ENCODE measurements at places on chromosomes 13 and 19.

DNA sequence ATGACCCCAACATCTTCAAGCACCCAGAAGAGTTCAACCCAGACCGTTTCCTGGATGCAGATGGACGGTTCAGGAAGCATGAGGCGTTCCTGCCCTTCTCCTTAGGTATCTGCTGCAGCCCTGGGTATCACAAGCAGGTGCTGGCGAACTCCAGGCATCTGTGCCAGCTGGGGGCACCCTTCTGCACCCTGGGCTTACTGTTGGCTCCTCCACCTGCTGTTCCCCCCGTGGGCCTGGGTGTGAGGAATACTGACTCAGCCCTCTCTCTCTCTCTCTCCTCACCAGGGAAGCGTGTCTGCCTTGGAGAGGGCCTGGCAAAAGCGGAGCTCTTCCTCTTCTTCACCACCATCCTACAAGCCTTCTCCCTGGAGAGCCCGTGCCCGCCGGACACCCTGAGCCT, 13.0 kb downstream of the CYP2S1 start:
- DNase-seq, result no peak

- DNase-seq, result peak; percentile 92
Observed at GRCh38 chr19:10695401-10696398, 5.5 kb upstream of the QTRT1 start.

GRCh38 chr19:377801-378581, 31.0 kb downstream of the C2CD4C start:
- DNase-seq, result no peak

- no peak for DNase-seq
Observed at GRCh38 chr13:103517066-103517767, 451.0 kb upstream of the SLC10A2 start.

DNA sequence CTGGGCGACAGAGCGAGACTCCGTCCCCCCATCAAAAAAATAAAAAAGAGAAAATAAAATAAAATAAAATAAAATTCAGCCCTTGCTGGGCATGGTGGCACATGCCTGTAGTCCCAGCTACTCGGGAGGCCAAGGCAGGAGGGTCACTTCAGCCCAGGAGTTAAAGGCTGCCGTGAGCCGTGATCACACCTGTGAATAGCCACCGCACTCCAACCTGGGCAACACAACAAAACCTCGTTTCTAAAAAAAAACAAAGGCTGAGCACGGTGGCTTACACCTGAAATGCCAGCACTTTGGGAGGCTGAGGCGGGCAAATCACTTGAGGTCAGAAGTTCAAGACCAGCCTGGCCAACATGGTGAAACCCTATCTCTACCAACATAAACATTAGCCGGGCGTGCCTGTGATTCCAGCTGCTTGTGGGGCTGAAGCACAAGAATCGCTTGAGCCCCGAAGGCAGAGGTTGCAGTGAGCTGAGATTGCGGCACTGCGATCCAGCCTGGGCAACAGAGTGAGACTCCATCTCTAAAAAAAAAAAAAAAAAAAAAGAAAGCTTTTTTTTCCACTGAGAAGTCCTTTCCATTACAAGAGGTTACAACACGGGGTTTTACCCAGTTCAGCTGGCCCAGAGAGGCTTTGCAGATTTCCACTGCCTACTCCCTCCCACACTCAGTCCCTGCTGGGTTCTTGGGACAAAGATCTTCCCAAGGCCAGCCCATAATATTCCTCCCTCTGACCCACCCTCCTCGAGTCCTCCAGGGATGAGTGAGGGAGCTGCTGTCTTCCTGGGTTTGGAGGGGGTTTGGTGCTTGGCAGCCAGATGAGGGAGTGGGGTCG, 6.4 kb downstream of the ANGPTL4 start:
- no peak for DNase-seq

GRCh38 chr13:97072297-97072696, 78.0 kb upstream of the OXGR1 start:
- DNase-seq, result no peak

GRCh38 chr19:33080761-33081681, at the start of gene GPATCH1:
TSS of gene GPATCH1 (plus strand) at chr19:33081181. CDS start at chr19:33081194, 13 bp downstream.
- peak; percentile 87 for DNase-seq

- DNase-seq, result no peak
Observed at GRCh38 chr13:52711286-52711685, 28.3 kb downstream of the CNMD start.

- DNase-seq, result no peak
Observed at GRCh38 chr19:18421371-18421959, 2.3 kb downstream of the SSBP4 start.

DNA sequence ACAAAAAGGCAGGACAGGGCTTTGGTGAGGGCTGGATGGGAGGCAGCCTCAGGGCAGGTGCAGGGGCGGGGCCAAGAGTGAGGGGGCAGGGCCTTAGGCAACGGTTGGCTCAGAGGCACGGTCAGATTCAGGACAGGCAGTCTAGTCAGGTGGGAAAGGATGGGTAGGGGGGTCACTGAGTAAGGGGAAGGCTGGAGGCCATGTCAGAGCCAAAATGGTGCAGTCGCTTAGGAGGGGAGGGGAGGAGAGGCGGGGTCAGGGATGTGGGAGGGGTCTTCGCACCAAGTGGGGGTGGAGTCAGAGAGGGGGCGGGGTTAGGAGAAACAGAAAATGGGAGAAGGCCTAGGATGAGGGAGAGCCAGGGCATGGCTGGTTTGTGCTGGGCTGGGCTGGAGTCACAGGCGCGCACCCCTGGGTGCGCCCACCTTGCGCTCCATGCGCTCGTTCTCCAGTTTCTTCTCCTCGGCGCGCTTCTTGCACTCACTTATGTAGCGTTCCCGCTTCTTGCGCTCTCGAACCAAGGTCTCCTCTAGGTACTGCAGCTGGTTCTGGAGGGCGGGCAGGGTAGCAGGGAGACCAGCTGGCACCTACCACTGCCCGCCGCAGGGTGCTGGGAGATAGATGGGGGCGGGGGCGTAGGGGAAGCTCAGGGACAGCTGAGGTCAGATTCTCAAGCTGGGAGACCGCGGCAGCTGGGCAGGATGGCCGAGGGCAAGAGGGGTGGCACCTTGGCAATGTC, 6.8 kb upstream of the RGL3 start:
- no peak for DNase-seq

DNA sequence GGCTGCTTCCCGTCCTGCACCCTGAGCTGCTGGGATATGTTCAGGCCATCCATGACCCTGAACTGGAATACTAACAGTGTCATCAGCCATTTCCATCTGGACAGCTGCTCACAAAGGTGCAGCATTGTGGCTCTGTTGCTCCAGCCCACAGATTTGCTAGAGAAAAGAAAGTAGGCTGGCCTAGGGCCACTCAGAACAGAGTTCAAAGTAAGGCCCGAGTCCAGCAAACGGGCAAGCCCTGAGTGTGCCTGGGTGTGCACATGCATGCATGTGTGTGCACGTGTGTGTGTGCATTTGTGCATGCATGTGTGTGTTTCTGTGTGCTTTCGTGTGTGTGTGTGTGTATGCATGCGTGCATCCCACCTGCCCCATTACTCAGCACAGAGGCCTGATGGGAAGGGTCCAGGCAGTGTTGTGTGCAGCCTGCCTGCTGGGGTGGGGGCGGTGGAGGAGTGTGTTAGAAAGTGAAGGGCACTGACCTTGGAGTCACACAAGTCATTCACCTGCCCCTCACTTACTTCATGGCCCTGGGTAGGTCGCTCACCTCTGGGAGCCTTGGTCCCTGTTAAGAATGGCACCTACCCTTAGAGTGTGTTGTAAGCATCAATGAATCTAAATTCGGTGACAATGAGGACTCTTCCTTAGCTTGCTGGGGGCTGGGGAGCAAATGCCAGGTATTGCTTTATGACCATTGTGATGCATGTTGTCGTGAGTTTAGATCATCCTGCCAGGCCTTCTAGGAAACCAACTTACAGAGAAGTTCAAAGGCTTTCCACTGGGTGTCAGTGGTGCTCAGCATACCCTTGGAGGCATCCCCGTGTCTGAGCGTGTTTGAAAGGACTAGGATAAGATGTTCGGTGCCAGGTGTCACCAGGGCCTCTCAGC, 53.2 kb downstream of the GPR12 start:
- peak; percentile 45 for DNase-seq

- DNase-seq, result no peak
Observed at GRCh38 chr13:100409132-100409531, 179.5 kb downstream of the GGACT start.

- DNase-seq, result no peak
Observed at GRCh38 chr13:29980339-29980738, 129.9 kb upstream of the UBL3 start.

GRCh38 chr13:98785405-98785804, 32.9 kb upstream of the SLC15A1 start:
- no peak for DNase-seq

DNA sequence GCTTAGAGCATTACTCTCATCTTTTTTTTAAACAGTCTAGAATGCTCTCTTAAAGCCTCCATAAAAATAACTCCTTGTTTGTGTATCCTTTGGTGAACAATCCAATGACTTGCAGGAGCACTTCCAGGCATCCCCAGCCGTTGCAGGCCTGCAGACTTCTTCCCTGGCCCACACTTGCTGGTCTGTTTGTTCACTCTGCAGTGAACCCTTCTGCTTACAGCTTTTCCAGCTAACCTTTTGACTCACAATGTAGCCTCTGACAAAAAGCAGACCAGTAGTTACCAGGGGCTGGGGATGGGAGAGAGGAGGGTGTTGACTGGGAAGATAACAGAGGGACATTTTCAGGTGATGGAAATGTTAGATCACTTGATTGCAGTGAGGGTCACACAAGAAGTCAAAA, 9.1 kb downstream of the GPR42 start:
- no peak for DNase-seq

- peak; percentile 89 for DNase-seq
Observed at GRCh38 chr19:17996826-17997316, 11.1 kb upstream of the ARRDC2 start.

GRCh38 chr19:9115307-9115813, at the start of gene OR7G1:
TSS of gene OR7G1 (minus strand) at chr19:9115763. CDS start at chr19:9115763, 0 bp downstream.
- no peak for DNase-seq

DNA sequence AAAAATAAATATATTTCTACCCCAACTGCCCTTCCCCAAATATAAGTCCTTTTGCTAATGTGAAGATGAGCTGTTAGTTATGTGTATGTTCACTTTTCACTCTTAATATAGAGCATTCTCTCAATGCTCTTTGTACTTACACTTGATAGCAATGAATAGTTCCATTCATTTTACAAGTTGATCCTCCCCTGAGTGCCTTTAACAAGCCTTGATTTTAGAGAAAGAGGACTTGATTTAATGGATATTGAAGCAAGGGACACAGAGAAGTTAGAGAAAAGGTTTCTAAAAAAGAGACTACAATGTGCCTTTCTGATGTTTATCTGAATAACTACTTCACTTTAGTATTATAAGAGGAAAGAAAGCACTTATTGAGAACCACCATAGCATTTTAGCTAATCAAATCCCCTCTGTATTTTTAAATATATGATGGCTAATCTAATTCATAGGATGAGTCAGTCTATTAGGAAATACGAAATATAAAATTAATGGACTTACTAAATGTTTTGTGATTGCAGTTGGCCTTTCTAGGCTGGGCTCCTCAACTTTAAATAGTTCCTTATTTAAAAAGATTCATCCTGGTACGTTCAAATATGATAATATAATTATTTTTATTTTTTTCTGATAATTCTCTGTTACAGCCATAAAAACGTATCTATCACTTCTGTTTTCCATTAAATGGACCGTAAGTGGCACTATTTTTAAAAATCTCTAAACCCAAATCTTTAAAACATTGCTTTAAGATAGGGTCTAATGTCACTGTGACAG, 1097.8 kb upstream of the SLC10A2 start:
- no peak for DNase-seq

- peak; percentile 77 for DNase-seq
Observed at GRCh38 chr19:58182577-58182988, 278 bp upstream of the ZNF274 start.

GRCh38 chr13:97761796-97762540, 191.5 kb upstream of the IPO5 start:
- no peak for DNase-seq

GRCh38 chr13:32150794-32151193, 119.2 kb downstream of the FRY start:
- no peak for DNase-seq

DNA sequence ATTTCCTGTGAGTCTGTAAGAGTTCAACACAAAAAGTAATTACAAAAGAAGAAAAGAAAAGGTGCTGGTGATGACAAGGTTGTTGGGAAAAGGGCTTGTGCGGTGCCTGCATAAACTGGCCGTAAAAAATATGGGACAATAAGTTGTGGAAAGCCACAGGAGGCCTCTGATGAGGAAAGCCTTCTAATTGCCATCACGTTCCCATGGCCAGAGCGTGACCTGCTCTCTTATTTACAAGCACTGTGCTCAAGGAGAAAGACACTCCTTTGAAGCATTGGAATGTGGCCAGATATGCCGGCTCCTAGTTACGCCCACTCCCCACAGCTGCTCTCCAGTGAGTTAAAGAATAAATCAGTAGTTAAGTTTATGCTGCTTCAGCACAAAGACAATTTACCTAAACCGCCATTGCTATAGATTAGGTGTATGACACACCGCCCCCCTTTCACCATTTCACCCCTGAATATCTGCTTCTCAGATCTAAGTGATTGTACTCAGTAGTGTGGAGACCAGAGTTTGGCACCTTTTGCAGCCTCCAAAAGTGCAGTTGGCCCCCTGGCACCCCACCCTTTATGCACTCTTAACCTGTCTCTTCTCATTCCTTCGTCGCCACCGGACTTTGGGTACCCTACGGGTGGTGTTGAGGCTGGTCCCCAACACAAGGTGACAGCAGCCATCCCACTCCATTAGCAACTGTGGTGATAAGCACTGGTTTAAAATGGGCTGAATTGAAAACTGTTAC, 8.1 kb upstream of the PGLYRP1 start:
- DNase-seq, result no peak

GRCh38 chr19:43634068-43634467, 5.6 kb downstream of the CADM4 start:
- DNase-seq, result no peak

GRCh38 chr19:12786952-12787351, 4.3 kb upstream of the JUNB start:
- no peak for DNase-seq

GRCh38 chr19:11174336-11174735, 18.8 kb upstream of the SPC24 start:
- no peak for DNase-seq

DNA sequence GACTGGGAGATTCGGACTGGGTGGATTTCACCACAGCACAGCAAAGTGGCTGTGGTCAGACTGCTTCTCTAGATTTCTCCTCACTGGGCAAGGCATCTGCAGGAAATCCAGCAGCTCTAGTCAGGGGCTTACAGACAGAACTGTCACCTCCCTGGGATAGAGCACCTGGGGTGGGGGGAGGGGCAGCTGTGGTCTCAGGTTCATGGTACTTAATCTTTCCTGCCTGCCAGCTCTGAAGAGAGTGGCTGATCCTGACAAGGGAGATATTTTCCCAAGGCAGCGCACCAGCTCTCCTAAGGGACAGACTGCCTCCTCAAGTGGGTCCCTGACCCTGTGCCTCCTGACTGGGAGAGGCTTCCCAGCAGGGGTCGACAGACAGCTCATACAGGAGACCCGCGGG, 212.8 kb upstream of the KLF12 start:
- no peak for DNase-seq

- no peak for DNase-seq
Observed at GRCh38 chr13:39672378-39673132, 17.1 kb downstream of the COG6 start.

- no peak for DNase-seq
Observed at GRCh38 chr13:35500144-35500543, 23.7 kb upstream of the MAB21L1 start.

- no peak for DNase-seq
Observed at GRCh38 chr19:33316541-33317264, 14.4 kb upstream of the CEBPA start.

- DNase-seq, result peak; percentile 37
Observed at GRCh38 chr19:42563352-42564210, 31.1 kb downstream of the CEACAM8 start.
